ENCODE measurements at places on chromosomes 5 and 9.

GRCh38 chr9:4334410-4334813 lies 34.5 kb upstream of the GLIS3 start:
- no peak for DNase-seq

- DNase-seq: no peak
These were observed 37.9 kb upstream of the TTC1 start for GRCh38 chr5:159971038-159971437.

DNA sequence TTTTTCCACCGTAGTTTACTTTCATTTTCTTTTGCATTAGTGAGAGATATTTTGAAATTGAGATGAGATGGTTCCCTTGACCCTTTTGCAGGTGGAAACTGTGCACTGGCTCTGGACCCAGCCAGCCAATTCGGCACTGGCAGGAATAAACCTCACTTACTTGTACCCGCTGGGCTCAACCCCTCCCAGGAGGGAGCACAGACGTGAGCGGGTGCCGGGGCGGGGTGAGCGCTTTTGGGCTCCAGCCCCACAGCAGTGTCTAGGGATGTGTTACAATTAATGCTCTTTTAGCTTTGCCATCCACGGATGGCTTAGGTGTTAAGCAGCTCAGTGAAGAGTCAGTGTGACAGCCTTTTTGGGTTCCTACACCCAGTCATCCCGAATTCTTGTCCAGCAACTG lies 766.1 kb upstream of the CHD1 start:
- DNase-seq: no peak

GRCh38 chr9:114861922-114862605 lies 56.2 kb upstream of the TNFSF15 start:
- DNase-seq: no peak

GRCh38 chr9:99762470-99762869 lies 59.2 kb upstream of the NR4A3 start:
- no peak for DNase-seq

GRCh38 chr9:27487128-27487640 lies 36.9 kb upstream of the IFNK start:
- DNase-seq: no peak

- no peak for DNase-seq
These were observed 357.2 kb downstream of the ARRDC3 start for GRCh38 chr5:91025956-91026355.

DNA sequence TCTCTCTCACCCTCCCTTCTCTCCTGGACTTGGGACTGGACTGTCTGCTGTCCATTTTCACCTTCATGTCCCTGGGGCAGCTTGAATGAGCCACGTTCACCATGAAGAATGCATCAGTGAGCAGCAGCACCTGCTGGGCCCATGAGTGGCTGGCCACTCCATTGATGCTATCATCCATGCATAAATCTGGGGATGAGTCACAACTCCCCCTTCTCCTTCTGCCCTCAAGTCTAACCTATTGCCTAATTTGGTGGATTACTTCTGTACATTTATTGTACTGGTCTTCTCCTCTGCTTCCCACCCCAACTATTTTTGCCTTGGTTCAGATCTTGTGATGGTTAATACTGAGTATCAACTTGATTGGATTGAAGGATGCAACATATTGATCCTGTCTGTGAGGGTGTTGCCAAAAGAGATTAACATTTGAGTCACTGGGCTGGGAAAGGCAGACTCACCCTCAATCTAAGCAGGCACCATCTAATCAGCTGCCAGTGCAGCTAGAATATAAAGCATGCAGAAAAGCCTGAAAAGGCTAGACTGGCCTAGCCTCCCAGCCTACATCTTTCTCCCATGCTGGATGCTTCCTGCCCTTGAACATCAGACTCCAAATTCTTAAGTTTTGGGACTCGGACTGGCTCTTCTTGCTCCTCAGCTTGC lies 46.7 kb downstream of the GDNF start:
- no peak for DNase-seq

GRCh38 chr5:39424736-39425637 lies at the start of gene DAB2:
Gene DAB2, minus strand, starts transcription at chr5:39424980. Its CDS starts 30,660 bp downstream, at chr5:39394320.
- DNase-seq: peak; percentile 76

DNA sequence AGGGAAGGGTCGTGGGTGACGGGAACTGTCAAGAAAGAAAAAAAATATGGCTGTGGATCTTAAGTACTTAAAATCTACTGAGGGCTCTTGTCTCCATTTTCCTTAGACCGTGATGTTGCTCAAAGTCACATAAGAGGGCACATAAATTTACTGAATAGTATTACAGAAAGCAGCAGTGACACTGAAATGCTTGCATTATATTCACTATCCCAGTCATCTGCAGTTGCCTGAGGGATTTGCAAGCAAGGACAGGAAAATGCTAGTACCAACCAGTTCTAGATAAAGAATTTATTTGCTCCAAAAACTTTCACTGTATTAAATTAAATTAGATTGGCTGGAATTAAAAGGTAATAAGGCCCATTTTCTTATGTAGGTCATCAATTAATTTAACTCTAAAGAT lies 106.5 kb upstream of the CCDC152 start:
- DNase-seq: no peak

GRCh38 chr5:135493406-135494180 lies 41.4 kb upstream of the TIFAB start:
- peak; percentile 74 for DNase-seq

GRCh38 chr5:28344836-28345433 lies 1306.5 kb upstream of the CDH9 start:
- no peak for DNase-seq

- DNase-seq: no peak
These were observed 575.9 kb downstream of the RAB3C start for GRCh38 chr5:59158637-59159391.

DNA sequence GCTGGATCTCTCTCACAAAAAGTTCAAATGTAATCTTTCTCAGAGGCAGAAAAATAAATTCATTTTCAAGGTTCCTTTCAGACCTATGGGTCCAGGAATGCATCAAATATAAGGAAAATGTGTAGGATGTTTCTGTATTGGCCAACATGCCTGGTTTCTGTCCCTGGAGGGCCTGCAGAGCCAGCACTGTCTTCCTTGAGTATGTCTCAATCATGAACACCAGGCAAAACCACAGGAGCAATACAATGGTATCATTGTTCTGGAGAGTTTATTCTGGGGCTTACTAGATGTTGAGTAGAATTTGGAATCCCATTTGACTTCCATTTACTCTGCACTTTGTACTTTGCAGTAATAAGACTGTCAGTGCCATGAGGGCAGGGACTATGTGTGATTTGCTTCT lies 23.5 kb downstream of the INSYN2B start:
- DNase-seq: no peak

- no peak for DNase-seq
These were observed 255.7 kb upstream of the TNC start for GRCh38 chr9:115373710-115374045.

GRCh38 chr9:91341258-91341746 lies 20.4 kb downstream of the AUH start:
- DNase-seq: no peak

Data from NCI-H446 treated with DMSO at 0.1 percent for 48 hours (cell line).